ENCODE measurements at places on chromosomes 2 and 18.

DNA sequence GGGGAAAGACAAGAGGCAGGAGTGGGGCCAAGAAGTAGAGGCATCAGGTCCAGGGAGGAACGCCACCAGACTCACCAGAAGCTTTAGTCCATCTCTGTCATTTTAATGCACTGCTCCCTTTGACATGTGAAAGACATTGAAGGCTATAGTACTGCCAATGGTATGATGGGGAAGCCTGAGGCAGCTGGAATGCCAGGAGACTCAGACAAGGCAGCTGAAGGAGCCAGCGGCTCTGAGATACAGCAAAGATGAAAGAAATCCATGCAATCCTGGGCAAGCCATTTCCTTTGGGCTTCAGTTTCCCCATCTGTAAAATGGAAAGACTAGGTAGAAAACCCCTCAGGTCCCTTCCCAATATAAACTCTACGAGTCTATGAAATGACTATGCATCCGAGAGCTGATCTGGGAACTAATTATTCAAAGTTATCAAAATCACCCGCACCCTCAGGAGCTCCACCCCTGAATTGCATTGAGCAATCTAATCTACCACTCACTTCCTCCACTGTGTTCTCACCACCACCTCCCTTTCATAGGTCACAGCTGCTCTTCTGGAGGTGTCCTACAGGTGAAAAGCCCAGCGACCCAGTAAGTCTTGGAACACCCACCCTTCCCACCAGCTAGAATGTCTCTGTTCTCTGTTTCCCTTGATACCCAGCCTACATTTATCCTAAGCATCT lies 3.1 kb downstream of the CXCR2 start:
- DNase-seq, result no peak

DNA sequence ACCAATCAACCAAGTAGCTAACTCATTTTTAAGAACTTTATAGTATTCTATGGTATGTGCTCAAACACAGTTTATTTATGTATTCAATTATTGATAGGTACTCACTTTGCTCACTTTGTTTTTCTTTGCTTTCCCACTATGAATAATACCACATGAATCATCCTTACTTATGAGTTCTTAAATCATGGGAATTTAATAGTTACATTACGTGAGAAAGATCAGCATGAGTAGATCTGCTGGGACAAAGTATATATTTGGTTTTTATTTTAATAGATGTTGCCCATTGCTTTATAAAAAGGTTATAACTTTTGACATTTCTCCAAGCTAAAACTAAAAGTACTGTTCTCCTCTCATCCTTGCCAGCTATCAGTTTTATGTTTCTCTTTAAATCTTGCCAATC lies 390.7 kb downstream of the LRATD1 start:
- no peak for DNase-seq

GRCh38 chr18:58784601-58785137 lies 80.0 kb upstream of the ZNF532 start:
- DNase-seq, result no peak

GRCh38 chr18:42305869-42306593 lies 351.0 kb downstream of the PIK3C3 start:
- no peak for DNase-seq

DNA sequence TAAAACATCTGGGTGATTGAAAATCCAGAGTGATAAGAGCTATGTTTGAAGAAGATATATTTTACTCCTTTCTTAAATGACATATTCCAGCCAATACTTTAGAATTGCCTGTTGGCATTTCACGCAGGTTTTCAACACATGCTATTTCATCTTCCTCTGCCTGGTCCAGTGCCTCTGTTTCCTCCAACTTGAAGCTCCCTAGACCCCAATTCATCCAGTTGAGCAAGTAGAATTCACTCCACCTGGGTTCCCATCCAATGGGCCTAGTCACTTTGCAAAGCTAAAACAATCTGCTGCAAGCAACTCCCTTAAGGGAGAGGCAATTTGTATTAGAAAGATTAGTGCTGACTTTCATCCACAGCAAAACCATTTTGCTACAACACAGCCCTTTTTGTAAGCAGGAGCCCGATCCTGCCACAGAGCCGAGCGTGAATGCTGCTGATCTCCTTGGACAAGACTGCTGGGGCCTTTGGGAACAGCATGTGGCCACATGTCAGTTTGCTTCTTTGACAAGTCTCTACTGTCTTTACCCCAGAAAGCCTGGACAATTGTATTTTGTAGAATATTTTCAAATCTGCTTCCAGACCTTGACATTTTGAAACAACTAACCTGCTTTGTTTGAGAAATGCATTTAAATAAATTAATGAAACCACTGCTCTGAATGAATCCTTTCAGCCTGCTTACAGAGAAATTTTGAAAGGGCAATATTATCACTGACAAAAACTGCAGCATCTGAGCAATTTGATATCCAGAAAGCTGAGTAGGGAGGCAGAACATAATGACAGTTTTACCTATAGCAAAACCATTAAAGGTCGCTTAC lies 259.1 kb downstream of the TDRD15 start:
- DNase-seq, result no peak

DNA sequence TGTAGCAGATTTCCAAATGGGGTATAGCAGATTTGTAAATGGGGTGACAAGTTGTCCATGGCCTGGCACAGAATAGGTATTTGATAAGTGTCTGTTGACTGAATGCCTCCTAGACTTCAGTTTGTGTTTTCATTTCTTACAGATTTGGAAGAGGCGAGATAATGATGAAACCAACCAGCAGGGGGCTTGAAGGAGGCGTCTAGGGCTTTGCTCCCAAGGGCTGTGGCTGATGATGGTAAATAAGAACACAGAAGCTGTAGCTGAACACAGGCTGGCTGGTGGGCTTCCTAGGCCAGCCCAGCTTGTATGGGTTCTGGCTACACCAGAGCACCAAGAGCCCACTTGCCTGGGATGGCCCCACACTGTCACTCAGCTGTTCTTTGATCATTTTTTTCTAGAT lies 19.4 kb downstream of the SFTPB start:
- no peak for DNase-seq

- no peak for DNase-seq
These were observed 19.4 kb downstream of the TMEM178A start for GRCh38 chr2:39685126-39685525.

DNA sequence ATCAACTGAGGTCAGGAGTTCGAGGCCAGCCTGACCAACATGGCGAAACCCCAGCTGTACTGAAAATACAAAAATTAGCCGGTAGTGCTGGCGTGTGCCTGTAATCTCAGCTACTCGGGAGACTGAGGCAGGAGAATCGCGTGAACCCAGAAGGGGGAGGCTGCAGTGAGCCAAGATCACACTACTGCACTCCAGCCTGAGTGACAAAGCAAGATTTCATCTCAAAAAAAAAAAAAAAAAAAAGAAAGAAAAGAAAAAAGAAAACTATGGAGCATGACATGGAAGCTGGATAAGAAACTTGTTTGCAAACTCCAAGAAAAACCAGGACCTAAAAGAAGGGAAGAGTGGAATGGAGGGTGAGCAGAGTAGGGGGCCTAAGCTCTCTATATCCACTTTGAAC lies 1.9 kb upstream of the CHMP1B start:
- no peak for DNase-seq

GRCh38 chr2:85318222-85319074 lies 9.3 kb downstream of the TGOLN2 start:
- DNase-seq, result no peak

GRCh38 chr18:42458226-42458625 lies 503.2 kb downstream of the PIK3C3 start:
- DNase-seq, result no peak

DNA sequence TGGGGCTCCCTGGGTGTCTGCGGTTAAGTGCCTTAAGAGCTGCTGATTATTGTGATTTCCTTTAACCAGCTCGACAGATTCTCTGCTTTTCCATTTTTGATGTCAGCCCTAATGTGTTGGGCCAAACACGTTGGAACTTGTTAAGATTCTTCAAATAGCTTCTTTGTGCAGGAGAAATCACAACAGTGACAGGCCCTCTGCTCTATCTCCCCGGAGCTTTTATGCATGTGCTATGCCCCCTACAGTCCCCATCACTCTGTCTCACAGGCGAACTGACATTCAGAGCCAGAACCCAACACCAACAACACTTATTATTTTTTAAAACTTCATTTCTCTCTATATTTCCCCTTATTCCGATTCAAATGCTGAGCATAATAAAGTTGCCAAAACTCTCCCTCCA lies 371.7 kb upstream of the CELF4 start:
- DNase-seq, result no peak

- no peak for DNase-seq
These were observed 13.5 kb upstream of the PRLH start for GRCh38 chr2:237552908-237553307.

DNA sequence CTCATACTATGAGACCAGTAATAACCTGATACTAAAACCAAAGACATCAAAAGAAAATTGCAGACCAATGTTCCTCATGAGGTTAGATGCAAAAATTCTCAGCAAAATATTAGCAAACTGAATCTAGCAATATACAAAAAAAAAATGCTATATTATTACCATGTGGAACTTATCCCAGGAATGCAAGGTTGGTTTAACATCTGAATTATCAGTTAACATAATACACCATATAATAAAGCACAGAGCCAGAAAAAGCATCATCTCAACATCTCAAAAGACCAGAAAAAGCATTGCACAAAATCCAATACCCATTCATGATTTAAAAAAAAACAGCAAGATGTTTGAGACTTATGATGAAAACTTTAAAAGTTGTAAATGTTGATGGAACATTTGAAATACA lies 8.3 kb upstream of the ZCCHC2 start:
- DNase-seq, result no peak

DNA sequence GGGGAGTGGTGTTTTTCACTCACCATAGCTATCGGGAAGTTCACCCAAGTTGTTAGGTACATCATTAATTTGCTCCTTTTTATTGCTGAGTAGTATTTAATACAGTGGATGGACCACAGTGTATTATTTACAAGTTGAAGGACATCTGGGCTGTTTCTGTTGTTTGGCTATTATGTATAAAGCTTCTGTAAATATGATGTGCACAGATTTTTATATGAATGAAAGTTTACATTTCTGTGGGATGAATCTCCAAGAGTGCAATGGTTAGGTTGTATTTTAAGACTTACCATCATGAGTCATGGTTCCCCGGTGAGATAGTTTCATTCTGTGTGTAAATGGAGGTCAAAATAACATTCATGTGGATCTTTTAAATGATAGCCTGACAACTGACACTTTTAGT lies 337.4 kb downstream of the PTPRM start:
- DNase-seq, result no peak

- no peak for DNase-seq
These were observed 80.1 kb upstream of the SPOPL start for GRCh38 chr2:138421315-138421970.

GRCh38 chr2:60560734-60561644 lies 7.5 kb upstream of the BCL11A start:
- DNase-seq, result no peak

- no peak for DNase-seq
These were observed 6.6 kb downstream of the RIT2 start for GRCh38 chr18:43108882-43109281.

GRCh38 chr2:164843346-164843911 lies 1.8 kb upstream of the COBLL1 start:
- DNase-seq, result no peak

GRCh38 chr18:60040971-60041370 lies 141.2 kb downstream of the PMAIP1 start:
- DNase-seq, result no peak

- DNase-seq, result no peak
These were observed 23.1 kb upstream of the KLF7 start for GRCh38 chr2:207188626-207189419.

- no peak for DNase-seq
These were observed 1171.7 kb upstream of the ZEB2 start for GRCh38 chr2:145691659-145692058.

GRCh38 chr2:159960414-159960813 lies 102.0 kb downstream of the PLA2R1 start:
- DNase-seq, result no peak

DNA sequence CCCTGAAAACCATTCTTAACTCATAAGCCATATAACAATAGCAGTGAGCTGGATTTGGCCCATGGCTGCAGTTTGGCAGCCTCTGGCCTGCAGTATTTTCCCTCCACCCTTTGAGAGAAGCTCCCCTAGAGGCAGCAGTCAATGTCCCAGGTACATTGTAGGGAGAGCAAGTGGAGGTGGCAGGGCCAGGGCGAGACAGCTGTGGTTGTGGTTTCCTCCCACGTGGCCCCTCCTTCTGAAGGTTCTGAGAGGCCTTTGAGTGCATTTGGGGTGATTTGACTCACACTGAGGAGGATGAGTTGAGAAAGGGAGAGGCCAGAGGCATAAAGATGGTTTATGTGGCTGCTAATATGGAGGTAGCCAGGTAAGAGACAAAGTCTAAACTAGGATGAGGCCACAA lies 45.5 kb upstream of the LDAH start:
- DNase-seq, result peak; percentile 10

- DNase-seq, result no peak
These were observed 627 bp downstream of the WDCP start for GRCh38 chr2:24046599-24046929.

GRCh38 chr2:167134381-167135072 lies 246.2 kb downstream of the XIRP2 start:
- no peak for DNase-seq

DNA sequence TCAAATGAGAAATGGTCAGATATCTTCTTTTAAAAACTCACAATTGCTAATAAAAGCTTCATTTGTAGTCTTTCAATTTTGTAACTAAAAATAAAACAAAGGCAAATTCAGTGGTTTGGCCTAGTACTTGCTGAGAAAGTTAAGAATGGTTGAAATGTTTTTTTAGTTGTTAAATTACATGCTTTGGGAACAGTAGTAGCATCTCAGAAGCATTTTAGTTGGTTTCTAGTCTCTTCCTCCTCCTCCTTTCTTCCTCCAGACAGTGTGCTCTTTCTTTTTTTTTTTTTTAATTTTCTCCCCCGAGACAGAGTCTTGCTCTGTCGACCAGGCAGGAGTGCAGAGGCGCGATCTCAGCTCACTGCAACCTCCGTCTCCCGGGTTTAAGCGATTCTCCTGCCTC lies 9.8 kb downstream of the TRAK2 start:
- no peak for DNase-seq

- DNase-seq, result no peak
These were observed 20.3 kb upstream of the ASB1 start for GRCh38 chr2:238406221-238406997.

GRCh38 chr2:237968048-237968862 lies 1.4 kb downstream of the UBE2F start:
- peak; percentile 9 for DNase-seq

DNA sequence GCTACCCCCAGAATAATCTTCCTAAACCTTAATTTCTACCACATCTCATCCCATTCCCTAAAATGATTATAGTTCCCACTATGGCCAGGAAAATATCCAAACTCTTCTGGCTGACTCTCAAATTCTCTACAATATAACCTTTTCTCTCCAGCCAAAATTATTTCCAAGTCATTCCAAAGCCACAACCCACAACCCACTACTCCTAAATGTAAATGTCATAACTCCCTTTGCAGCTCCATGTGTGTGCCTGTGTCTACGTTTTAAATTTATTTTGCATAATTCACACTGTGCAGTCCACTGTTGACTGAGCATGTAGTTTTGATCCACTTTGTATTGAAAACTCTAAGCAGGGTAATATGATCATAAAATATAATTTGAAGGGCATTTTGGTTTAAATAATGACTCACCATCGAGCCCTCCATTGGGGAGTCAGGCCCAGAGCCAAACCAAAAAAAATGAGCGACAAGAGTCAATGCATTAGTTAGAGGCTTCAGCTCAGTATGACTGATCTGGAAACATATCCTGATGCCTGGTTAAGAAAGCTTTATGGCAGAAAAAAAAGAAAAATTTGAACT lies 171.0 kb downstream of the AFF3 start:
- no peak for DNase-seq

All from stimulated activated CD8-positive, alpha-beta memory T cell treated with anti-CD3 and anti-CD28 coated beads, Interleukin-4, amount 100 ng/mL, for 1 hour (primary cell).